GF-D8 (cell line): ENCODE measurements at places on chromosomes 11 and 22.
A peak's percentile ranks its signal among the peaks of the same experiment; 100 is the strongest.

DNA sequence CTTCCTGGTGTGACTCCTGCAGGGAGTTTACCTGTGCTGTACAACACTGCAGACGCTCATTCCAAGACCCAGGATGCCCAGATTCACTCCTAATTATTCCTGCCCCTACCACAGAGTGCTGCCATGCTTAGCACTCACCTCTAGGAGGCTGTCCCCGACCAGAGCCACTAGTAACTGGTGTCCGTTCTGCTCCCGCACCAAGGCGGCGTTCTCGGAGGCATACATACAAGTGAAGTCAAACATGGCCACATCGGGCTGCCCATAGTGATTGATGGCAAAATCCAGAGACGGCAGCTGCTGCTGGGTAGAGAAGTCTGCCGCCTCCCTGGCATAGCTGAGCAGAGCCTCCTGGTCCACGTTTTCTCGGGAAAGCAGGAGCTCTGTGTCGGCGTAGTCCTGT is 122.3 kb upstream of the BID start:
- DNase-seq, result no peak

GRCh38 chr22:39136317-39136716 is 16.2 kb downstream of the CBX7 start:
- DNase-seq, result no peak

- DNase-seq, result peak; percentile 15
Measured at GRCh38 chr11:77547863-77548551, 41.7 kb upstream of the AQP11 start.

GRCh38 chr11:65718964-65719492 is 1.6 kb downstream of the RNASEH2C start:
- no peak for DNase-seq

DNA sequence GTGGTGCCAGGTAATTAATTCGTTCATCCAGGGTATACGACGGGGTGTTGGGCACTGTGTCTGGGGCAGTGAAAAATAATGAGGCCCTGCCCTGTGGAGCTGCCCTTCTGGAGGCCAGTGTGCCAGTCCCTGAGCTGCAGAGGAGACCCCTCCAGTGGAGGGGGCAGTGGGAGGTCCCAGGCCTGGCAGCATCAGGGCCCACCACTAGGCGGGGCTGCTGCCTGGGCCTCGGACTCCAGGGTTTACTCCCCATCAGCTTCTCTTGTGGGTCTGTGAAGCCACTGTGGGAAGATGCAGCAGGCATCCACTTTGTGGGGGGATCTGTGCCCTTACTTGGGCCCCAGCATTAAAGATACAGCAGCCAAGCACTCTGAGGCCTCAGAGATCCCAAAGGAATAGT is 17.4 kb upstream of the TMPRSS6 start:
- DNase-seq, result no peak

DNA sequence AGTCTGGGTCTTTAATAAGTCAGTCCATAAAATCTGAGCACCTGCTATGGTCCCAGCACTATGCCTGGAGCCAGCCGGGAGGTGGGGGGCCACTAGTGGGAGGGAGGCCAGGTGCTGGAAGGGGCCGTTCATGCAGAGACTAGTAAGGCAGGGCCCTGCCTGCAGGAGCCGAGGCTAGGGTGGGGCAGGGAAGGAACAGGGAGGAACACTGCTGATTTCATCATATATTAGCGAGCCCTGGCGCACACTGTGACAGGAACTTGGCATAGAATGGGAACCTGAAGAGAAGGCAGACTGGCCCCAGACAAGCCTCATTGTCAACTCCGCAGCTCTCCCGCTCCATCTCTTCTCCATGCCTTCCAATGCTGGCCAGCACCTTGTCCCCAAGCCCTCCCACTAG is 7.1 kb downstream of the VSIG10L2 start:
- DNase-seq, result no peak

GRCh38 chr22:35838855-35839576 is 121.3 kb downstream of the APOL5 start:
- no peak for DNase-seq

- no peak for DNase-seq
Measured at GRCh38 chr11:10303558-10304363, 1.1 kb upstream of the ADM start.

GRCh38 chr11:18452927-18453326 is 2.7 kb upstream of the LDHAL6A start:
- DNase-seq, result no peak

- DNase-seq, result no peak
Measured at GRCh38 chr11:66238786-66239413, 29.5 kb upstream of the RAB1B start.

DNA sequence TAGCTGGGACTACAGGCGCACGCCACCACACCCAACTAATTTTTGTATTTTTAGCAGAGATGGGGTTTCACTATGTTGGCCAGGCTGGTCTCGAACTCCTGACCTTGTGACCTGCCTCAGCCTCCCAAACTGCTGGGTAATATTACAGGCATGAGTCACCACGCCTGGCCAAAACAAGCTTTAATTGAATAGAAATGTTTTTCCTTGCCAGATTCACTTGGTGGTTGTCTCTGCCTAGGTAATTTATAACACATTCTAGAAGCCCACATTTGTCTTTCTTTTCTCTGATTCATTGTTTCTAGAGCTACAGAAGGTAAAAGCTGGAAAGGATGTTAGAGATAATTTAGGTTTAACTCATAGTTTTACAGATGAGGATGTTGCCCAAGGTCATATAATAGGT is 41.3 kb downstream of the CECR2 start:
- DNase-seq, result no peak

DNA sequence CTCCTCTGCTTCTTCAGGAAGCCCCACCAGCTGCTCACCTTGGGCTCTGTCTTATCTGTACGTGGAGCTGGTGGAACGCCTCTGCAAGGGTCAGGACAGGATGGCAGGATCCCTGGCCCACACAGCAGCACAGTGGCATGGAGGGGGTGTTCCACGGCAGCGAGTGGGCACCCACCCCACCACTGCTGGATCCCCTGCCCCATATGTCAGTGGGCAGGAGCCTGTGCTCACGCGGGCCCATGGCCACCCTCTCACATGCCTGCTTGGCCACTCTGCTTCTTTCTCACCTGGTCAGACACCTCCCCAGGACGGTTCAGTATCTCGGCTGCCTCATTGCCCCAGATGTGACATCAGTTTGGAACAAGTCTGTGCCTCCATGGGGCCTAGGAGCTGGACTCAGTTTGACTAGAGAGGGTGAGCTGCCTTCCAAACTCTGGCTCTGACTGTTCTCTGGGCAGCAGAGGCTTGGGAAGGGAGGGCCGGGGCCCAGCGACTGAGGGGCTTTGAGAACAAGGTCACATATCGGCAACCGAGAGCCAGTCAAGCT is 98.1 kb upstream of the LMO1 start:
- no peak for DNase-seq

GRCh38 chr22:18008136-18008535 is 16.2 kb downstream of the MICAL3 start:
- DNase-seq, result no peak

DNA sequence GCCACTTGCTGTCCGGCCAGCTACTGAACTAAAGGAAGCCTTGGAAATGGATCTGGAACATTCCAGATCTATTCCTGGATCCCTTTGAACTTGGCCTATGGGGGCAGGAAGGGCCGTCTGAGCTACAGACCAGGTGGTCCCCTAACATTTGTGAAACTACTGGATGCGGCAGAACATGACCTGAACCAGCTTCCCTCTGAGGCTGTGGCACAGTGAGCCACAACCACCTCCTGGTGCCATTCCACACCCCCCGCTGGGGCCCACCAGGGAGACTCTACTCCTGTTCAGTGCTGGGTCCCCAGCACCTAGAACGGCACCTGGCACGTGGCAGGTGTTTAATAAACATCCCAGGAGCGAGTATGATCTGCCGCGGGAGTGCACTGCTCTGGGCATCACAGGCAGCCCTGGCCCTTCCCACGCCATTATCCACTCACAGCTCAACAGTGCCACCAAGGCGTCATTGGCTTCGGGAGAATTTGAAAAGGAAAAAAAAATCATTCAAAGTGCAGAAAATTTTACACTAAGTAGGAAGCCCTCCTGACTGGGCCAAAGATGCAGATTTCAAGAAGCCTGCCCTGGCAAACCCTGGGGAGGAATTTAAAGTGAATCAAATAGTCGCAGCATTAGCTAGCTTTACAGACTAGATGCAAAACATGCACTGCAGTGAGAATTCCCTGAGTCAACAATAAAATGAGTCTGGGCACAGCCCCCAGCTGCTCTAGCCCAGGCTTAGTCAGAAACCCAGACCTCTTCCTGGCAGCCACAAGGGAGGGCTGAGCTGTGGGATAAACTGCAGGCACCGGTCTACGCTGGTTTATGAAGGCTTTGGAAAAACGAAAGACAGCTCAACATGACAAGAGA is 14.3 kb upstream of the EFCAB6 start:
- DNase-seq, result no peak

- no peak for DNase-seq
Measured at GRCh38 chr11:94128291-94128745, 323 bp upstream of the PANX1 start.

- DNase-seq, result no peak
Measured at GRCh38 chr11:72758690-72759389, 6.6 kb upstream of the ARAP1 start.

- DNase-seq, result no peak
Measured at GRCh38 chr11:108196901-108197300, 25.5 kb downstream of the NPAT start.

DNA sequence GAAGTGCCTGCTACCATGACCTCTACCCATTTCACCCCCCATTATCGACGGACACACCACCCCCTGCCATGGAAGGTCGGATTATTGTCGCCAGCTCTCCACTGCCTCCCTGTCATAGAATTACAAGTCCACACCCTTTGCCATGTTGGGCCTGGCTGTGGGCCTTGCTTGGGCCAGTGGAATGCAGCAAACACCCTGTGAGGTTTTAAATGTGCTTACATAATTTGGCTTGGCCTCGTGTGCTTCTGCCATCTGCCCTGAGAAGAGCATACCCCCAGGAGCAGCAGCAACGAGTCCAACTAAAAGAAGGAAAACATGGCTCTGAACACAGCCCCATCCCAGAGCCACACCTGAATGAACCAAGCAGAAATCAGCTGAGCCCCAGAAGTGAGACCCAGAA is 94.1 kb upstream of the PRDM11 start:
- no peak for DNase-seq
